Activated CD4-positive, alpha-beta T cell treated with anti-CD3 and anti-CD28 coated beads for 36 hours (primary cell): ENCODE measurements at places on chromosomes 5 and 9. TPM values are rescaled to one million over a fixed set of nuclear protein-coding genes. Genes with fewer than 3 reads are reported as not detected.

DNA sequence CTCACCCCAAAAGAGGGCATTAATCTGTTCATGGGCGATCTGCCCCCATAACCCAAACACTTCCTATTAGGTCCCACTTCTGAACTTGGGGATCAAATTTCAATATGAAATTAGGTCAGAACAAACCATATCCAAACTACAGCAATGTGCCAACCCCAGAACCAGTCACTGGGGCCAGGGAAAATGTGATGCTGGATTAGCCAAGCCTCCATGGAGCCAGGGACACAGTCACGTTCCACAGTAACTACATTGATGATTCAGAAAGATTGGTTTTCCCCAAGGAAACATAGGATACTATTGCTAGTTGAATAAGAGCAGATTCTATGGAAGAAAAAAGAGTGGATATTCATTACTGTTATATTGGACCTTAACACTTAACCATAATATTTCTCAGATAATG lies 84.2 kb downstream of the GIN1 start:
- no peaks in the 10 kb centered on the region for H3K27me3 ChIP-seq
- H3K27ac ChIP-seq = no peak overlapping the region
- no peaks in the 10 kb centered on the region for H3K4me1 ChIP-seq
- peaks cover 8% of the 10 kb centered on the region for H3K36me3 ChIP-seq
- no peak overlapping the region for H3K4me3 ChIP-seq

GRCh38 chr9:12060067-12060466 lies 633.1 kb upstream of the TYRP1 start:
- H3K27me3 ChIP-seq = no peaks in the 10 kb centered on the region
- no peaks in the 10 kb centered on the region for H3K36me3 ChIP-seq
- DNase-seq = no peak
- H3K4me1 ChIP-seq = no peaks in the 10 kb centered on the region
- no peak overlapping the region for H3K4me3 ChIP-seq

- H3K27ac ChIP-seq = no peak overlapping the region
- H3K36me3 ChIP-seq = no peaks in the 10 kb centered on the region
- H3K4me1 ChIP-seq = no peaks in the 10 kb centered on the region
Observed at GRCh38 chr5:118554981-118555380, 433.4 kb downstream of the DTWD2 start.

DNA sequence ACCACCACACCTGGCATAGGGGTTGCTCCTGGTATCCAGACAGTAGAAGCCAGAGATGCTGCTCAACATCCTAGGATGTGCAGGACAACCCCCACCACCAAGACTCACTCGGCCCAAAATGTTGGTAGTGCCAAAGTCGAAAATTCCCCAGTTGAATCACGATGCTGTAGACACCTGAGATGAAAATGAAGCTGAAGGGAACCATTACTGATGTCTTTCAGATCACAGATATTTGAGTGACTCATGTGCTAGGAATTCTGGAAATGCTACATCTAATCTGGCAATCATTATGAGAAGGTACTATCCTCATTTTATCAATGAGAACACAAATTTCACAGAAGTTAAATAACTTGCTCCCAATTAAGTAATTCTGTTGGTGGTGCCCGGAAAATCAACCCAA lies 21.0 kb upstream of the UBE2QL1 start:
- no peaks in the 10 kb centered on the region for H3K36me3 ChIP-seq
- no peak overlapping the region for H3K27ac ChIP-seq
- no peaks in the 10 kb centered on the region for H3K4me1 ChIP-seq

DNA sequence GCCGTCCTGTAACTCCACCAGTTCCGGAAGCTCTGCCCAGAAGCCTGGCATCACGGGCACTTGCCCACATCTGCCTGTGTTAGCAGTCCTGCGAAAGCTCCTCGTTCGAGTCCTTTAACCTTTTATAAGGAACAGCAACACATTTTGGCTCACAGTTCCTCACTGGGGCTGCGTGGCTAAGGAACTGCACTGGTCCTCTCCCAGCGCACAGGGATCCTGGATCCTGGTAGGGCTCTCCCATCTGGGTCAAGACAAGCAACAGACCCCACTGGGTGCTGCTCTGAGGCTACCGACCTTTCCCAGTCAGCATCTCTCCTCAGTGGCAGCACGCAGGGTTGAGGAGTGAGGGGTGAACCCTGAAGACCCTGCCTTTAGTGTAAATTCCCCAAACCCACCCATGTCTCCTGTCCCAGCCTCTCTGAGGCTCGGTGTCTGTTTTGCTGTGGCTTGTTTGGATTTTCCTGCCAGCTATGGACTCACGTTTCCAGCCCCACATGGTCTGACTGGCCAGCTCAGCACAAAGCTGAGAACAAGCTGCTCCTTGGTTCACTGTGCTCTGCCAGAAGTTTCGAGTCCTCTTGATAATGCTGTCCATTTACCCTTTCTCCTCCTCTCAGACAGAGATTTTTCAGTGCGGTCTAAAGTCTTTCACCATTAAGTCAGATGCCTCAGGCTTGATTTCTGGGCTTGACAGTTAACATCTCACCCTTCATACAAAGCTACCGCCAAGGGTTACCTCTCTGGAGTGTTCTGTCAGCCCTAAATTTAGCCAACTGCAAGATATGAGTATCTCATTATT lies 80.0 kb downstream of the AK8 start:
- H3K27me3 ChIP-seq = peaks cover 23% of the 10 kb centered on the region
- no peaks in the 10 kb centered on the region for H3K4me1 ChIP-seq
- no peaks in the 10 kb centered on the region for H3K36me3 ChIP-seq
- no peak for DNase-seq
- no peak overlapping the region for H3K4me3 ChIP-seq
- H3K27ac ChIP-seq = no peak overlapping the region

GRCh38 chr5:136174021-136174659 lies 18.8 kb downstream of the SMIM32 start:
- H3K36me3 ChIP-seq = peaks cover 6% of the 10 kb centered on the region
- H3K4me3 ChIP-seq = no peak overlapping the region
- H3K27me3 ChIP-seq = peaks cover 2% of the 10 kb centered on the region
- no peak overlapping the region for H3K27ac ChIP-seq
- no peak for DNase-seq

DNA sequence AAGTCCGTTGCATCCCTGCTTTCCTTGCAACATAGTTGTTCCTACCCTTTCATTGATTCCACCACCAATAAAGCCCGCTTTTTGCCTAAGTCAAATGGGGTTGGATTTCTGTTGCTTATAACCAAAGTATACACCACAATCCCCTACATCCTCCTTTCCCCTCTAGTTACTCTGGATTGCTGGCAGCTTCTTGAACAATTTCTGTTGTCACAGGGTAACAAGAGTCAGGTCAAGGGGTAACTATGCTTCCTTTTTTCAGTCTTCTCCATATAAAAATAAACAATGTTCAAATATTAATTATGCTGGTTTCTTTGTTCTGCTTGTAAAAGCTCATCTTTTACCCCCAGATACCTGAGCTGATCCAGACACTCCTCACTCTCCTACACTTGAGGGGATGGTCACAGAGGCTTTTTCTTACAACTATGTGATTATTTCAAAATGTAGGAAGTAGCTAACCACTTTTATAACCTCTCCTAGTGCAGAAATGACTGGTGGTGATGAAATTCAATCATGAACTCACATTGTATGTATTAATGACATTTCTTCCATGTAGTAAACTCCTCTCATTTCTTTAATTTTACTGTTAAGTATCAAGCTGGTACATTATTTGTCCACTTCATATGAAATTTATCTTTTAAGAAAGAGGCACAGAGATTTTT lies 136.5 kb downstream of the SNX18 start:
- no peak for DNase-seq
- no peak overlapping the region for H3K4me3 ChIP-seq
- no peaks in the 10 kb centered on the region for H3K27me3 ChIP-seq
- no peaks in the 10 kb centered on the region for H3K4me1 ChIP-seq
- no peak overlapping the region for H3K27ac ChIP-seq

DNA sequence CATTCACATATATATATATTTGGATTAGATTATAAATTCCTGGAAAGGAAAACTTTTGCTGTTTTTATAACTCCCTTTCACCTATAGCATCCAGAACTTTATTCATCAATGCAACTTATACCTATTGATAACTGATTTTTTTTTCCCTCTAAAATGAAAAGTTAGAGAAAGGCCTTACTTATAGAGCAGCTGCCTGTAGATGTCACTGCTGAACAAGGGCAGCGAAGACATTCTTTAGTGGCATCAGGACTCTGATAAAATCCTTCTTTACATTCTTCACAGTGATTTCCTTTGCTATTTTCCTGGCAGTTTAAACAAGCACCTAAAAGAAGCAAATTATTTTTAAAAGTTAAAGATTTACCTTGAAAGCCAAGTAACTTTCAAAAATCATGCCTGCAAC lies 32.3 kb upstream of the CDK5RAP2 start:
- no peak for DNase-seq
- H3K27me3 ChIP-seq = no peaks in the 10 kb centered on the region
- no peak overlapping the region for H3K27ac ChIP-seq
- H3K4me1 ChIP-seq = no peaks in the 10 kb centered on the region
- peaks cover 4% of the 10 kb centered on the region for H3K36me3 ChIP-seq
- H3K4me3 ChIP-seq = no peak overlapping the region

DNA sequence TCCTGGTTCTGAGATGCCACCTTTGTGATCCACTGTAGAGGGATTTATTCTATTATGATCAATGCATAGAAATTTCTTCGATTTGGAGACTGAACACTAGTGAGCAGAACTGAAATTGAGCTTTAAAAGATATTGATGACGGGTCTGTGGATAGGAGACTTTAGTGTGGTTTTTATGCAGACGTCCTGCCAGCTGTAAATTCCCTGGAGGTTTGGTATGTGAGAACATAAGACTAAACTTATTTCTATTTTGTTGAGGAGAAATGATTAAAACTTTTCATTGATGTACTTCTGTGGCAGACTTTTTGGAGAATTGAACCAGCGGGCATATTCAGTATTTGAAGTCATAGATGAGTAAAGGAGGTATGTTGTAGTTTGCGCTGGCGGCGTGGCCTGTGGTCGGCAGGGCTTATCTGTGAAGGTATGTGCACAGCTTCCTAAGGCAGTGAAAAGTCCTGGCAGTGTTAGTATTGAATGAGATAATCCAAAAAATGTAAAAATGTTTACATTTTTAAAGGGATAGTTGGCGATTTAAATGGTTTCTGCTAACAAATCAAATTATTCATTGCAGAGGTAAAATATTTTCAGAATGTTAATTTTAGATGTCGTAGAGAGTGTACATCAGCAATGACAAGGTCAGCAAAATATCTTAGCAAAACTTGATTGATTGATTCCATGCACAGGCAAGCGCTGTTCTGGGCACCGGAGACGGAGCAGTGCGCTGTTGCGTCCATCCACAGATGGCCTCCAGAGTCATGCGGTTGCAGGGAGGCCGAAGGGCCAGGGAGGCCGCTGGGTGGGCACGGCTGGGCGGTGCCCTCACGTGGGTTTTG lies 20.4 kb downstream of the TENT4A start:
- no peaks in the 10 kb centered on the region for H3K27me3 ChIP-seq
- H3K4me3 ChIP-seq = no peak overlapping the region
- H3K4me1 ChIP-seq = peaks cover 84% of the 10 kb centered on the region
- H3K36me3 ChIP-seq = peaks cover 31% of the 10 kb centered on the region
- no peak for DNase-seq

DNA sequence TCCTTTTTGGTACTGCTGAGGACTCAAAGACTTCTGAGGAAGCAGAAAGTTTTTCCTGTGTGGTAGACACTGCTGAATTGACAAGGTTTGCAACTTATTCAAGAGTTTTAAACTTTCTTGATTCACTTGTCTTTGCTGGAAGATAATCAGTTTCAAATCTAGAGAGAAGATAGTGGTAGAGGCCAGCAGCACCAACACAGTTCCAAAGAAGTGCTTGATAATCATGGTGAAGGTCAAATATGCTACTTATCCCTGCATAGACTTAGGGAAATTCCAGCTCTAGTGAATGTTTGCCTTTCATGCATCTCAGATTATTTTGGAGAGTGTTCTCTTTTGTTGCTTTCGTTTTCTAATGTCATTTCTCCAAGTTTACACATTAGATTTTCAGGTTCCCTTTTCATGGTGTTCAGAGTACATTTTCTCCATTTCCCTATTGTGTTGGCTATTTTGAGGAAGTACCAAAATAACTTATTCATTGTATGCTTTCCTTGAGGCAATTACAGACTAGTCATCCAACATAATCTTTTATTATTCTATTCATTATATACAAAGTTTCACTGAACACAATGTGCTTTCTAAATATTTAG lies 550 bp downstream of the IFNE start:
- no peaks in the 10 kb centered on the region for H3K36me3 ChIP-seq
- H3K27me3 ChIP-seq = peaks cover 5% of the 10 kb centered on the region
- no peaks in the 10 kb centered on the region for H3K4me1 ChIP-seq
- no peak overlapping the region for H3K27ac ChIP-seq
- no peak overlapping the region for H3K4me3 ChIP-seq
- no peak for DNase-seq

DNA sequence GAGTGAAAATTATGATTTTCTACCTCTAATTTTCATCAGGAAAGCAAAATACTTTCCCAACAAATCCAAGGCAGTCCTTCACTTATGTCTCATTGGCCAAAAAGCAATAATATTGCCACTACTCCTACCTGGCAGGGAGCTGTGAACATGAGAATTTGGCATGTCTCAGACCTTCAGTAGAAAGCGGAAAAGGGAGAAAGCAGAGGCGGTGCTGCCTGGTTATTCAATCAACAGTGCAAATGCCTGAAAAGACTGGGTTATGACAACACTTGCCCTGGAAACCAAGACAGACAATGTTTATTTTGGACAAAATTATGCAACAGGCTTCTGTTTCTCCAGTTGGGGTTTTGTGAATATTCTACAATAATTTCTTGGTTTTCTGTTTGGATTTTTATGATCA lies 194.4 kb downstream of the TAF11L14 start:
- no peaks in the 10 kb centered on the region for H3K4me1 ChIP-seq
- no peaks in the 10 kb centered on the region for H3K27me3 ChIP-seq
- DNase-seq = no peak
- no peak overlapping the region for H3K27ac ChIP-seq

DNA sequence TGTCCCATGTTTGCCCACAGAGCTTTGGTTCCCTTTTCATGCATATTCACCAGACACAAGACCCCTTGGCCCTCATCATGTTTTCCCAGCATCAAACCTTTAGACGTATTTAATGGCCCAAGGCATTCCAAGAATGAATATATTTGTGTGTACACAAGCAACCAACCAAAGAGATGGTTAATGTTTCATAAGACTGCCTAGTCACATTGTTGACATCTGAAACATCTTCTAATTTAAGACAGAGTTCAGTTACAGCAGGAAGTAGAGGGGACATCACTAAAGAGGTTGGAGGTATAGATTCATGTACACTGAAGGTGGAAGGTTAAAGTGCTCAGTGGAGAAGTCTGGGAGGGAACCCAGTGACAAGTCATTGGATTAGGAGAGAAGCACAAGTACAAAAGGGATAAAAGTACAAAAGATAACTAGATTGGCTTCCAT lies 49.1 kb downstream of the SUSD1 start:
- H3K27me3 ChIP-seq = no peaks in the 10 kb centered on the region
- peaks cover 6% of the 10 kb centered on the region for H3K36me3 ChIP-seq
- H3K4me3 ChIP-seq = no peak overlapping the region
- H3K27ac ChIP-seq = no peak overlapping the region

GRCh38 chr5:66582499-66583165 lies 13.6 kb upstream of the MAST4 start:
- no peaks in the 10 kb centered on the region for H3K36me3 ChIP-seq
- H3K4me1 ChIP-seq = no peaks in the 10 kb centered on the region
- H3K27ac ChIP-seq = no peak overlapping the region
- no peak for DNase-seq

The RASEF gene
- not detected for total RNA-seq

The F2RL1 gene
- 1.6 TPM for total RNA-seq

The ATP10B gene
- not detected for total RNA-seq

The POLR1E gene
- 67.5 TPM for total RNA-seq

The SLC2A6 gene
- total RNA-seq = 1.9 TPM

The PCDHGA5 gene
- total RNA-seq = 0.09 TPM

The IFNA17 gene
- not detected for total RNA-seq

The TAF11L14 gene
- total RNA-seq = not detected

The TNC gene
- 0.90 TPM for total RNA-seq

The MEGF10 gene
- total RNA-seq = not detected
